SJSA1 (cell line): ENCODE measurements at places on chromosomes 13 and 19.

- DNase-seq = peak; percentile 85
- peak overlapping the region; percentile 34 for H3K4me3 ChIP-seq
- peaks cover 7% of the 10 kb centered on the region for H3K36me3 ChIP-seq
Observed at GRCh38 chr13:110610955-110611595, 4.3 kb upstream of the NAXD start.

- DNase-seq = no peak
- no peaks in the 10 kb centered on the region for H3K36me3 ChIP-seq
- no peak overlapping the region for H3K27ac ChIP-seq
Observed at GRCh38 chr13:67023130-67023876, 206.8 kb downstream of the PCDH9 start.

DNA sequence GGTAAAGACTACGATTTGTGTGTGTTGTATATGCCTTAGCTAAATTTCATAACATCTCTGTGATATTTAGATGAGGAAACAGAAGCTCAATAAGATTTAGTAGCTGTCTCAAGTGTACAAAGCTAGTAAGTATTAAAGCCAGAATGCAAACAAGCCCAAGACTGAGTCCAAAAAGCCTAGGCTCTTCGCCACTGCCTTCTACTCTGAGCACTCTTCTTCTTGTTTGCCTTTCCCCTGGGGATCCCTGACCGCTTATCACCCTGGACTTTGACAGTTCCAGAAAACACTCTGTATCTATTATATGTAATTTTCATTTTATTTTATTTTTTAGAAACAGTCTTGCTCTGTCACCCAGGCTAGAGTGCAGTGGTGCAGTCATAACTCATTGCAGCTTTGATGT is 5.8 kb downstream of the TM9SF2 start:
- no peak for DNase-seq
- peaks cover 27% of the 10 kb centered on the region for H3K4me1 ChIP-seq
- no peaks in the 10 kb centered on the region for H3K27me3 ChIP-seq
- no peak overlapping the region for H3K4me3 ChIP-seq
- H3K27ac ChIP-seq = no peak overlapping the region

GRCh38 chr19:41997121-41997850 is 3.3 kb upstream of the ATP1A3 start:
- peaks cover 13% of the 10 kb centered on the region for H3K4me1 ChIP-seq
- peak; percentile 17 for DNase-seq
- H3K27ac ChIP-seq = no peak overlapping the region
- peaks cover 77% of the 10 kb centered on the region for H3K27me3 ChIP-seq

GRCh38 chr19:53541971-53542370 is 4.0 kb downstream of the ZNF331 start:
- H3K27ac ChIP-seq = no peak overlapping the region
- peaks cover 18% of the 10 kb centered on the region for H3K4me1 ChIP-seq
- no peak overlapping the region for H3K4me3 ChIP-seq
- no peaks in the 10 kb centered on the region for H3K27me3 ChIP-seq
- DNase-seq = no peak

DNA sequence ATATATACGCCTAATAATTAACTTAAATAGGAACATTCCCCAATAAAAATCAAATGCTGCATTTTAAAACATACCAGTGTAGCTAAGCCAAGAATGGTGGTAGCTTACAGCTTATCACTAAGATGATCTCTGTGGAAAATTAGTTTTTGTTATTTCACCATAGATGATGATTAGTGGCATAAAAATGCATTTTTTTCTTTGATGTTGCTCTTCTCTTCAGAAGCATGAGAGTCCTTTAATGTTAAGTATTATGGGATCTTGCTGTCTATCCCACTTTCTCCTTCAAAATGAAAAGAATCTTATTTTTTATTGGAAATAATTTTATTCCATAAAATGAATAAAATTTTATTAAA is 731.0 kb downstream of the SLITRK1 start:
- DNase-seq = no peak
- H3K27me3 ChIP-seq = no peaks in the 10 kb centered on the region
- no peaks in the 10 kb centered on the region for H3K36me3 ChIP-seq
